ENCODE measurements at places on chromosomes 5 and 9.

DNA sequence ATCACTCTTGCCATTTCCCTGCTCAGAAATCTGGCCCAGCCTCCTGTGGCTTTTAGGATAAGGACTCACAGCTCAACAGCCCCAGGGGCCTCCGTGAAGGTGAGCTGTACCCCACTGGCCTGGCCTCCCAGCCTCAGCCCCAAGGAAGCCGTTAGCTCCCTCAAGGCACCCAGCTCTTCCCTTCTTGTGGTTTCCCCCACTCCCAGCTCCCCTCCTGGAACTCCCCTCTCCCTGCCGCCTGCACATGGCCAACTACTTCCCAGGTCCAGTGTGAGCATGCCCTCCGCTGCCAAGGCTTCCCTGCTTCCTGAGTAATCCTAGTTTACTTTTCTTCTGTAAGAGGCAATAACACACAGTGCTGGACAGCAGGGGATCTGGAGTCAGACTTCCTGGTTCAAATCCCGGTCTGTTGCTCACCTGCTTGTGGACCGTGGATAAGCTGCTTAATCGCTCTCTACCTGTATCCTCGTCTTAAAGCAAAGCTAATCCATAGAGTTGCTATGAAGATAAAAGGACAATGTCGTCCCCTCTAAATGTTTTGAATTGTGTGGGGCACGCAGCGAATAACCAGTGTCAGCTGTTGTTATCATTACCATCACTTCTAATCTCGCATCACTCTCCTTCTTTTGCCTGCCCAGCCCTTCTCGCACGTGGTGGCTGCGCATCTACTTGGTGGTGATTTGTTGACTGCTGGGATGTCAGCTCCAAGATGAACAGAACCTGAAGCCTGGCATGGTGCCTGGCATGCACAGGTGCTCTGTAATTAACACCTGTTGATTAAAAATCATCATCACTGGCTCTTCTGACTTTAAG lies 86.6 kb downstream of the C5orf15 start:
- no peak for DNase-seq

- no peak for DNase-seq
Measured at GRCh38 chr5:67353500-67354450, 157.2 kb upstream of the CD180 start.

DNA sequence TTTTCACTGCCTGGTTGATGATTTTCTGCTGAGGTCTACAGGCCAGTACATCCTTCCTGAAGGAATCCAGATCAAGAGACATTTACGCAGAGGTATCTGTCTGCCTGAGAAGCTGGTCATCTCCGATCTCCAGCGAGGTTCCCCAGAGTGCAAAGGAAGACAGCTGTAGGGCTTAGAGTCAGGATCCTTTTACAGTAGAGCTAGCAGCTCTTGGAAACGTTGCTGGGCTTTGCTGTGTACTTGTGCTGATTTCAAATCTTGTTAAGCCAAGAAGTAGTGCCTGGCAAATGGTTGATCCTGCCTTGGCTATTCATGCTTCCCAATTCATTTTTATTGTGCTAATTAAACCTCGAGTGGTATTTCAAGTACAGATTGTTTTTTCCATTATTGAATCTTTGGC lies 48.9 kb downstream of the NTRK2 start:
- no peak for DNase-seq

- peak; percentile 66 for DNase-seq
Measured at GRCh38 chr9:75088646-75089372, 495 bp downstream of the OSTF1 start.

DNA sequence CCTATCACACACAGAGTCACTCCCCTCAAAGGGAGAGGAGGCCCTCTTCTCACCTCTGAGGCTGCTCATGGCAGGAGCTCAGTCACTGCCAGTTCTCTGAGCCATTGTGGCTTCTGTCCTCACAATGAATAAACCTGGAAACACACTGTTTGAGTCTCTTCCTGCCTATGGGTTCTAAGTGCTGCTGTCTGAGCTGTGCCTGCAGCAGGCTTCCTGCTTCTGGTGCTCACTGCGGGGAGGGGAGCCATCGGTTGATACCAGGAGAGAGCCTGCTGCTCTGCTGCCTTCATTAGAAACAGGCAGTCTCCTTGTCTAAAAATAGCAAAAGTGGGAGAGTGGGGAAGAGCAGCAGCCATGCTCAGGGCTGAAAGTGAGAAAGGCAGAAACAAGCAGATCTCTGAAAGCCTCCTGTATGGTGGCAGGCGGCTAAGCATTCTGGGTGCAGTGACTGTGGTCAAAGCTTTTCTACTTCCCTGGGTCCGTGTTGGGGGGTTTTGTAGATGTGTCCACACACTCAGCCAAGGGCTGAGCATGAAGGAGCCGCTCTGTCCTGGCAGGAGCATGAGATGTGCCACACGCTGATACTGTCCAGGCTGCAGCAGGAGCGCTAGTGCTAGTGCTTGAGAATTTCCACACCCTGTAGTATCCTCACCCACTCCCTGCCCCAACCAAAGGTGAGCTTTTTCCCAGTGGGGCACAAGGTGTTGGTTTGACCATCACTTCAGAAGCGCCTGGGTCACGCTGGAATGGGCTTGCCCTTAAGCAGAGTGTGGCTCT lies 34.2 kb downstream of the PRKACG start:
- DNase-seq, result no peak

- no peak for DNase-seq
Measured at GRCh38 chr5:54551926-54552325, 34.4 kb downstream of the SNX18 start.

- DNase-seq, result peak; percentile 14
Measured at GRCh38 chr5:35066260-35066795, 18.6 kb upstream of the AGXT2 start.

DNA sequence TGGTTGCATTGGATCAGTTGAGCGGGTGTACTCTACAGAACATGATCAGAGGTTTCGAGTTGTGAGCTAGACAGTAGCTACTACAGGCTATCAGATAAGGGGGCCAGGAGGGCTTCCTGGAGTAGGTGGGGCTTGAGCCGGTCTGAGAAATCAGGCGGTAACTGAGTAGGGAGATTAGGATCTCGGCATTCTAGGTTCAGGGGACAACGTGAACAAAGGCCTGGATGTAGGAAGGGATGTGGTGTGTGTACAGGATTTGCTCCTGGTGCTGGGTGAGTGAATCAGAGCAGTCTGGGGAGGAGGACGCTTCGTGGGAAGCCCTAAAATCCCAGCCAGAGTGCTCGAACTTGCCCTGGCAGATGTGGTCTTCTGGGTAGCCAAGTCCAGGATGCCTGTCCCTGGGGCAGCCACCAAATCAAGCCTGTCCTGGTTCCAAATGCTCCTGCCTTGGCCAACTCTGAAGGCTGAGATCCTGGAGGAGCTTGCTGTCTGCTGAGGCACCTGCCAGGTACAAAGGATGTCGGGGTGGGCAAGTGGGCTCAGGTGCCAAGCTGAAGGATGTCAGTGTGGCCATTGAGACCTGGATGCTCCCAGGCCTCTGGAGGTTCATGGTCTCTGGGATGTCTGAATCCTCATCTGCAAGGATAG lies 33.4 kb downstream of the STC2 start:
- DNase-seq, result no peak

DNA sequence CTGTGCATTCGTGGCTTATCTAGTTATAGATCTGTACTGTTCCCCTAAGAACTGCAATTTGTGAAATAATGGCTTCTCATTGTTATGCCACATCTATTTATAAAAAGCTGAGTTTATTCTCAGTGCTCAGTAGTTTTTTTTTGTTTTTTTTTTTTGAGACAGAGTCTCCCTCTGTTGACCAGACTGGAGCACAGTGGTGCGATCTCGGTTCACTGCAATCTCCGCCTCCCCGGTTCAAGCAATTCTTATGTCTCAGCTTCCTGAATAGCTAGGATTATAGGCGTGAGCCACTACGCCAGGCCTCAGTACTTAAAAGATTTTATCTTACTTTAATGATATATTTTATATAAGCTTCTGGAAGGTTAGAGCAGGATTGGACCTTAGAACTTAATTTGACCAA lies 19.0 kb downstream of the SEC61B start:
- no peak for DNase-seq

- no peak for DNase-seq
Measured at GRCh38 chr9:36691671-36692070, 119.0 kb downstream of the MELK start.

- peak; percentile 50 for DNase-seq
Measured at GRCh38 chr9:128554155-128554862, 1.9 kb downstream of the SPTAN1 start.

Data from germinal center (tissue), 1 donor.